ENCODE measurements at places on chromosomes 5 and 9.
A peak's percentile ranks its signal among the peaks of the same experiment; 100 is the strongest.

DNA sequence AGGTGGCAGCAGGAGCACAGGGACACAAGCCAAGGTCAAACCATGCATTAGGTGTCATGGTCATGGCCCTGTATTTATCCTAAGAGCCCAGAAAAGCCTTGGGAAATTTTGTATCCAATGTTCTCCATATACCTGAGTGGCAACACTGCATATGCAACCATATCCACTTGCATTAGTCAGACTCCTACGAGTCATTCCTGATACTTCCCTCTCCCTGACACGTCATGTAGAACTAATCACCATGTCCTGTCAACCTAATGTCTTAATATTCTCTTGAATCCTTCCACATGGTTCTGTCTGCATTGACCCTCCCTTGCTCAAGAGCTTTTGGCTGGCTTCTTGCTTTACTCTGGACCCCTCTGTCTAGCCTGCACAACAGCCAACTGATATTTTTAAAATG is 9.4 kb downstream of the SCGB3A2 start:
- DNase-seq: no peak

GRCh38 chr9:92385477-92385876 is 18.9 kb downstream of the OGN start:
- DNase-seq: no peak

DNA sequence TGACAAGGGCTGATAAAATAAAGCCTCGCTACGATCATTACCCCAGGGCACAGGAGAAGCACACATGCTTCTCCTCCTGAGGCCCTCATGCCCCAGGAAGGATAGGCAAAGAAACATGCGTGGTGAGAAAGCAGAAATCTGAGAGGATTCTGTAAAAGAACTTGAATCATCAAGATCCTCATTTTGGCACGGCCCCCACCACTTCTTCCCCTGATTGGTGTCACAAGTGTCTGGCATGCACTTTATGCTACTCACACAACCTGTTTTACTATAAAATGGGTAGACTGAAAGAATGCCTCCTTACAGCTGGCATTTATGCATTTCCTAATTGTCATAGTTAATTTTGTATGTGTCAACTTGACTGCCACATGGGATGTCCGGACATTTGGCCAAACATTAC is 32.1 kb downstream of the PCA3 start:
- no peak for DNase-seq

- DNase-seq: no peak
These were observed 568.6 kb downstream of the CETN3 start for GRCh38 chr5:89840906-89841305.

GRCh38 chr5:77086689-77087483 is at the start of gene ZBED3:
TSS of gene ZBED3 (minus strand) at chr5:77087285. CDS start at chr5:77077878, 9,407 bp downstream.
- peak; percentile 85 for DNase-seq

DNA sequence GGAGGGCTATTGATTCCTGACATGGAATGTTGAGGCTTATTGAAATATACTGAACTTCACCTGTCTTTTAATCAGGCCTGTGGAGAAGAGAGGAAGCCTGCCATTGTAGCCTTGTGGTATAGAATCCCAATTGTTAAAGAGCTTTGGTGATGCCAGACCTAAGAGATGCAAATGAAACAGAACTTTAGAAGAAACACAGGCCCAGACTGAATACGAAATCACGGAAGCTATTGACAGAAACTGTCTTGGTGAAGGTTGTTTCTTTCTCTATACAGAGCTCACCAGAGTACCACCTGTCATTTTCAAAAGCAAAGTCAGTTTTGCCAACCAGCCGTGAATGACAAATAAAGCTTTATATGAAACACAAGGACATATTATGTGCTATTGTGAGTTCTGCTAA is 660.3 kb downstream of the ISL1 start:
- DNase-seq: no peak

- DNase-seq: no peak
These were observed 41.6 kb downstream of the KIAA1191 start for GRCh38 chr5:176319827-176320554.

- no peak for DNase-seq
These were observed 15.4 kb downstream of the CCDC69 start for GRCh38 chr5:151208481-151208914.

DNA sequence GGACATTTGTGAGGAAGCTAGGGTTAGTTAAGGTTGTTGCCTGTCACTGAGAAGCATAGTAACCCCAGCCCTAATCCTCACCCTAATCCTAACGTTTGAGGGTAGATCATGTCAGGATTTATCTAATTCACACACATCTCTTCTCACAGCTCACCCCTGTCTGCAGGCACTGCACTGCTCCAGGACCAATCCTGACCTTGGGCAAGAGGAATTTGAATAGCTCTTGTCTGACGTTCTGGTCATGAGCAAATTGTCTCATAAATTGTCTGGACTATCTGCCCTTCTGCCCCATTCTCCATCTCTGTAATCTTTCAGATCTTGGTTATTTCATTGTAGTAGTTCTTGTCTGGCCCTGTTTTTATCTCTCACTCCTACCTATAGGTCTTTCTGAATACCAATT is 18.7 kb downstream of the CRHBP start:
- no peak for DNase-seq

GRCh38 chr5:173825215-173825865 is 62.8 kb upstream of the CPEB4 start:
- DNase-seq: peak; percentile 5

GRCh38 chr9:112502175-112502946 is 15.7 kb downstream of the KIAA1958 start:
- no peak for DNase-seq

GRCh38 chr9:19663570-19663969 is 125.3 kb downstream of the SLC24A2 start:
- DNase-seq: no peak

GRCh38 chr5:90645024-90645610 is 86.5 kb downstream of the ADGRV1 start:
- DNase-seq: no peak

DNA sequence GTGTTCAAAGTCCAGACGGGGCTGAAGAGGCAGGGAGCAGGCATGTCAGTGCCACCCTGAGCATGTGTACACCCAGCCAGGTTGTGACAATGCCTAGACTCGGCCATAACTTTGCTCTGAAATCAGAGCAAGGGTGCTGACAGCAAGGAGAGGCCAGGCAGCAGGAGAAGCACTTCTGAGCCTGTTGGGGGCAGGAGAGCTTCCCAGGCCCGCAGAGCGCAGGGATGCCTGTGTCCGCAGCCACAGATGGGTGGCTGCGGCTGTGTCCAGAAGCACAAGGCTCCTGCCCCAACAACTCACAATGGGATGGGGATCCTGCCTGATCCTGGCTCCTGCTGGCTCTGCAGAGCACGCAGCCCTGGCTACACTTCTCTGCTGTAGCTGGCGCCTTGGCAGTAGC is 373.9 kb downstream of the CHSY3 start:
- no peak for DNase-seq

DNA sequence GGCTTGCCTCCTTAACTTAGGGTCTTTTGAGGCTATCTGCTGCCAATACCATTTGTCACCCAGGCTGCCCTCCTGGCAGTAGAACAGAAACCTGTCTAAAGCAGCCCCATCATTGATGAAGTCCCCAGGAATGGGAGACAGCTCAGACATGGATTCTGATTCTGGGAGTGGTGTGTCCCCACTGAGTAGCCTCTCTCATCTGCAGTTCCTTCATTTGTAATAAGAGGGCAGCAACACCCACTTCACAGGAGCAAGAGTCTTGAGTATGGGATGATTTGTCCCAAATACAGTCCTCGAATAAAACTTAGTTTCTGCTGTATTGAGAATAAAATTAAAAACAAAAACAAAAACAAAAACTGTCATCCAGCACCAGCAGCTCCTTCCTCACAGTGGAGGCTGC is 167.6 kb downstream of the ASTN2 start:
- DNase-seq: peak; percentile 70

DNA sequence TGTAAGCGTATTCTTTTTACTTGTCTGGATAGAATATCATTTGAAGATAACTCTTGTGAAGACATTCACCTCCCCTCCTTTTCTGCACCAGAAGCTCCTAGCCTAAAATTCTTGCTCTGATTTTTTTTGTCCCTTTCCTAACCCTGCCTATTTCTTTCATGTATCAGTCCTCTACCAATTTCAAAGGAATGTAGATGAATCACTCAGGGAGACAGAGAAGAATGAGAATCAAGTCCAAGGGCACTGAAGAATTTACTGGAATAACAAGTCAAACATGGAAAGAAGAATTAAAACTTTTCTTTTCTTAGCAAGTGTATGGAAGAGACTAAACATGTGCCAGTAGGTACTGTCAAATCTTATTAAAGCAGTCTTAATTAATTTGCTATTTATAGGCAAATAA is 618.7 kb downstream of the DNAH5 start:
- DNase-seq: no peak

DNA sequence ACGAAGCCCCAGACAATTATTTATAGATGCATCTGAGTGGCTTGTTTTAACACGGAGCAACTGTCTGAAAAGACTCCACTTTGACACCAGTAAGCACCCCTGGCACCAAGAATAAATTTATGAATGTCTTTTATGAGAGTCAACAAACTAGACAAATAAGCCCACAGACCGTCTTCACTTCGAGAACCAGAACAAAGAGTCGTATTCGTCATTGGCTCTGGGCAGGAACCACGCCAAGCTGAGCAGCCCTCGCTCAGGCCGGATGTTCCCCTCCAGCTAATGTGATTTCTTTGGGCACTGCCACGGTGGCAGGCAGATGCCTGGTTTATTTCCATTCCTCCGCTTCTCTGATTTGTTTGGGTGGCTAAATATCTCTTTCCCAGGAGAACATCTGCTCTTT is 91.9 kb upstream of the STC2 start:
- DNase-seq: peak; percentile 55

DNA sequence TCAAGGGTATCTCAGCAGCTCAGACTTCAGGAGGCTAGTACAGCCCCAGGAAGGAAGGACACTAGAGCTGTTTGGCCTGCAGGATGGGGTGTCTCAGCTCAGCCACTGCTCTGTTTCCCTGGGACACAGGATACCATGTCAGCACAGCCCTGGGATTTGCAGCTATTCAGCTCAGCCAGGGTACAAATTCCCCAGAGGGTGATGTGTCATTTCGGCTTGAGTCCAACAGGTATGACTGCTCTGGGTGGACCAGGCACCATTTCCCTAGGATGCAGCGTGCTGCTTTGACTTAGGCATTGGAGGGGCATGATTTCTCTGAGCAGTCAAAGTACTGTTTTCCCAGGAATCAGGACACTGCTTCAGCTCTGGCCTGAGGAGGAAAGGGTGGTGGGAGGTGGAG is 130.1 kb downstream of the ARSB start:
- DNase-seq: no peak

DNA sequence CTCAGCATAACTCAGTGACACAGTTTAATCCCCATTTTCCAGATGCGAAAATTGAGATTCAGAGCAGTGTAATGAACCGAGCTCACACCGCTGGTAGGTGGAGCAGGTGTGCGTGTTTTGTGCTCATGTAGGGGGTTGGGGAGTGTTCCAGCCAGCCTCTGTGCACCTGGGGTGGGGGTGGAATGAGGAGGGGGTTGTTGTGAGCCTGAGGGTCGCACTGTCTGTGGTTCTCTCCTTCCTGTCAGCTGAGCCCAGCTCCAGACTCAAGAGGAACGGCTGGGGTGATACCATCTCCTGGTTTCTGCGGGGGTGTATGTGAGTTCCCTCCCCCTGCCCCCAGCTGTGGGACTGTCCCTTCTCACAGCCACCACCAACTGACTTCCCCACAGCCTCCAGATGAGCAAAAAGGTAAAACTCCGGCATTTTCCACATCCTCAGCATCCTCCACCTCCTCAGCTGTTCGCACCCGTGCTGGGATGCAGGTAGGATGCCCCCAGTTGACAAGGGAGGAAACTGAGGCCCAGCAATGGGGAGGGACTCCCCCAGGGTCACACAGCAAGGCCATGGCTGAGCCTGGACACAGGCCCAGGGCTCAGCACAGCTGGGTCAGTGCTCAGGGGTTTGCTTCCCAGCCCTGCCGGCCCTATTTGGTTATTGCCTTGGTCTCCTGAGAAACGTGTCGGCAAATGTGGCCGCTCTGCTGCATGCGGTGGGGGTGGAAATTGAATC is 2.1 kb downstream of the SH2D3C start:
- no peak for DNase-seq

DNA sequence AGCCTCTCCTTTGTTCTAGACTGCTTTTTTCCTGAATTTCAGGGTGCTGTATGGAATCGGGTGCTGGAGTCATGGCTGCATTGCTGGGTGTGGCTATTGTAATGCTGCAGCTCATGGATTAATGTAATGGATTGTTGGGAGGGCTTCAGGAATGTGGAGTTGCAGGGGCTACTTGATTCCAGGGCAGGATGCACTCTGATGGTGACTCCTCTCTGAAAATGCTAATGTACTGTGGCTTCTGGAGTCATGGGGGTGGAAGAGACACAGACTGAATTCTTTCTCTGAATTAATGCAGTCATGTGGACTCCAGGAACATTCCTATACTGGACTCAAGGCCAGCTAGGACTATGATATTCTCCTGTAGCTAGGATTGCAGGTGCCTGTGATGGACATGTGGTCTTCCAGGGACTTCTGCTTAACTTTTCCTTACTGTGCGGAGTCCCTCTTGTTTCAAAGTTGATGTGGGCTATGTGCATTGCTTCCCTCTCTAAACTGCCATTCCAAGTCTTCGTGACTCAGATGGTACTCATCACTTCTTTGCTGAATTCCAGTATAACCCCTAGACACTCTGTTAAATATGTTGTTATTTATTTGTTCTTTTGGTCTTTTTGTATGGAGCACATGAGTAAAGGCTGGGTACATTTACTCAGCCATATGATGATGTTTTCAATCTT is 396.2 kb downstream of the KCTD16 start:
- DNase-seq: no peak

- peak; percentile 29 for DNase-seq
These were observed 379.0 kb upstream of the SLC30A5 start for GRCh38 chr5:68714810-68715209.

- DNase-seq: no peak
These were observed 166.1 kb downstream of the RNF180 start for GRCh38 chr5:64331597-64332277.

DNA sequence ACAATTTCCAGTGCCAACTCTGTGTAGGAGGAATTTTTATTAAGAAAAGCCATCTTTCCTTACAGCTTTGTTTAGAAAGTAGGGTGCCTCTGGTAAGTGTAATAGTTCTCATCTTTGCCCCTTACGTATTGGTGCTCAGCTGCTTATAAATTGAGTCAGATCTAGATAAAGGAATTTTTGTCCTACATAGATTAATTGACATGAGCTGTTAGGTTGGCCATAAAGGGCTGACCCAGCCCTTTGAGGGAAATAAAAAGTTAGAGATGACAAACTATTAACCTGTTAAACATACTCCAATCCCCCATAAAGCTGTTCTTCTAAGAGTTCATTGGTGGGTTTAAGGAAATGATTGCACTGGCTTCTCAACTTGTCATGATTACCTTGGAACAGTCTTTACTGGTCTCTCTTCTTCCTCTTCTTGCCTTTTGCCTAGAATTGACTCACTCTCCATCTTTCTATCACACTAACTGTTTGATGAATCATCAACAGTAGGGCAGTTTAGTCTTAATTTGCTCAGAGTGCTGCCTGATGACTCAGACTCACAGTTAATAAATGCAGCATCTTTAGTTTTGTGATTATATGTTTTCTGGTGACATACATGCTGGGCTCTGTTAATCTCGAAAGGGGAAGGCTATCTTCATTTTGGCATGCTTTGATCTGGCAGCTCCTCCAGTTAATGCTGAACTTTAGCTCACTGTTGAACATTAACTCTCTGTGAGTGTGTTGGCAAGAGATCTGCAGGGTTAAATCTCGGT is 51.7 kb downstream of the ARHGAP26 start:
- DNase-seq: no peak

- no peak for DNase-seq
These were observed 1.3 kb upstream of the SLC44A1 start for GRCh38 chr9:105243015-105243686.

Data from globus pallidus (tissue), 1 donor.